ENCODE measurements at places on chromosomes 2 and 18.

DNA sequence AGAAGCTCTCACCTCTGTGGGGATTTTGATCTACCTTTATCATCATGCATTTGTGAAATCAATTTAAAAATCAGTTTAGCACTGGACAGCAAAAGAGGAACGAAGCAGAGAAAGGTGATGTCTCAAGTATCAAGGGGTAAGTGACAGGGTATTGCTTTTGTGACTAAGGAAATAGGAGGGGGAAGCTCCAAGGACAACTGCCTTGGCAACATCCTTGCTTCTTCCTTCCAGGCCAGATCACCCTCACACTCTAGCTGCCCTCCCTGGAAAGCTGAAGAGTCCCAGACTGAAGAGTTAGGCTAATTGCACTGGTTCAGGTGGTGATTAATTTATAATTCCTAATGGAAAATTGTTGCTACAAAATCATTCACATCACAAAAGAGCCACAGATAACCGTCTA, 859.1 kb upstream of the ACVR2A start:
- ATAC-seq, result no peak
- no peaks in the 10 kb centered on the region for H3K4me1 ChIP-seq
- peaks cover 2% of the 10 kb centered on the region for H3K27me3 ChIP-seq

GRCh38 chr18:48977914-48978313, 27.1 kb upstream of the SMAD7 start:
- ATAC-seq, result no peak
- no peak overlapping the region for H3K27ac ChIP-seq
- H3K36me3 ChIP-seq, result no peaks in the 10 kb centered on the region
- H3K4me1 ChIP-seq, result peaks cover 6% of the 10 kb centered on the region
- no peak overlapping the region for H3K4me3 ChIP-seq

- H3K36me3 ChIP-seq, result no peaks in the 10 kb centered on the region
- H3K4me1 ChIP-seq, result no peaks in the 10 kb centered on the region
- peaks cover 4% of the 10 kb centered on the region for H3K27me3 ChIP-seq
- no peak overlapping the region for H3K4me3 ChIP-seq
- no peak overlapping the region for H3K27ac ChIP-seq
- no peak for ATAC-seq
These were observed 239.4 kb upstream of the TANK start for GRCh38 chr2:160920791-160921303.

DNA sequence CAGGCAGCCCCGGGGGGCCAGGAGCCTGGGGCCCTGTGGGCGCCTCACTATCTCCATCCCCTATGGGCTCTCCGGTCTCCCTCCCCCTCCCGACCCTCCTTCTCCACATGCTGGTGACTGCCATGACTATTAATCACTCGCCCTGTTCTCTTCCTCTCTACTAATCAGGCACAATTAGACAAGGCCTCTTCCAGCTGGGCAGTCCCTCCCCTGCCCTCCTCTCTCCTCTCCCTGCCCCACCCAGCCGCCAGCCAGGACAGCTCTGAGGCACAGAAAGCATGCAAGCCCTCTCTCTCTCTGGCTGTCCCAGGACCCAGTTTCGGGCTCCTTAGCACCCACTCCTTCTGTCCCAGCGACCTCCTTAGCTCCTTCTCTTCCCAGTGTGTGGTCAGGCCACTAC, 5.8 kb downstream of the ASIC4 start:
- H3K4me3 ChIP-seq, result no peak overlapping the region
- H3K4me1 ChIP-seq, result peaks cover 12% of the 10 kb centered on the region
- ATAC-seq, result no peak
- peaks cover 8% of the 10 kb centered on the region for H3K36me3 ChIP-seq
- peaks cover 66% of the 10 kb centered on the region for H3K27me3 ChIP-seq
- H3K27ac ChIP-seq, result no peak overlapping the region

GRCh38 chr18:58590254-58590653, 38.6 kb downstream of the ALPK2 start:
- H3K36me3 ChIP-seq, result no peaks in the 10 kb centered on the region
- H3K27ac ChIP-seq, result no peak overlapping the region
- H3K4me1 ChIP-seq, result no peaks in the 10 kb centered on the region
- no peak for ATAC-seq

DNA sequence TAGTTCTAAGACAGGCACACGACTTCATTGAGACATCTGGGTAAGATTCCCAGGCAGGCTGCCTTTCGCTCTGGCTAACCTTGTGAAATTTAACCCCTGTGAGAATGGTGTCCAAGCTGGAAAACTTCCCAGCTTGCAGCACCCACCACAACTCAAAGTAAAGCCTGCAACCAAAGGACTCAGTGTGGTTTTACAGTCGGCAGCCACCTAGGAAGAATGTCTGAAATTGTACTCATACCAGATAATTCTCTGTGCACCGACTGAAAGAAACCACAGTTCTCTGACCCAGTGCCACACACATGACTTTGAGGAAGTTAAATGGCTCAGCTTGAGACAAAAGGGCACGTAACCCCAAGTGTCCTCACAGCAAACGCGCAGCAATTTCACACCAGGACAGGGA, 125.7 kb downstream of the RBMS1 start:
- H3K27ac ChIP-seq, result peak overlapping the region; percentile 53
- peak overlapping the region; percentile 48 for H3K4me3 ChIP-seq

DNA sequence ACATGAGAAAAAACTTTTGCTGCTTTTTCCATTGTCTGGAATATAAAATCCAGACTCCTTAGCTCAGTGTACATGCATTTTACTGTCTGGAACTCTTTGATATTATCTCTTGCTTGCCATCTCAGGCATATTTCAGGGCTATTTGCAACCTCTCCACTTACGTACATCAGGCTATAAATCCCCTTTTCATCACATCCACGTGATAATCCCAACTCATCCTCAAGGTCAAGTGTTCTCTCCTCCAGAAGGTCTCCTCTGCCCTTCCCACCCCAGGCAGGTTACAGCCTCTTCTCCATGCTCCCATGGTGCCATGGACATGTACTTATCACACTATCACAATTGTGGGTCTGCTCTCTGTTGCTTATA, 202.5 kb upstream of the RBMS1 start:
- H3K4me3 ChIP-seq, result no peak overlapping the region
- peaks cover 3% of the 10 kb centered on the region for H3K27me3 ChIP-seq

DNA sequence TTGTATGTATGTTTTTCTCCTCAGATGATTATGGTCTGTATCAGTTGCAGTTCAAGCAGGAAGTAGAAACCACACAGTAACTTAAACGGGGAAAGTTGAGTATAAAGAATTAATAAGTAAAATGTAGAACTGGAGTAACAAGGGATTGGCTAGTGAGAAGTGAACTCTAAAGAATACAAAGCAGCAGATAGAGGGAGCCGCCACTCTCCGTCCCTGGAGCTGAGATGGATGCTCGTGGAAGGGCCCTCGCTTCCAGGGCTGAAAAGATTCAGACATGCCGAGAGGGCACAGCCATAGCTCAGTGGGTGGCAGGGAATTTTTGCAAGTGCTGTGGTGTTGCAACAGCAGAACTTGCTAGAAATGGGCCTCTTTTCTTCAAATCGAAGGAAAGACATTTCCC, 155.8 kb downstream of the COL6A3 start:
- no peaks in the 10 kb centered on the region for H3K36me3 ChIP-seq
- no peak for ATAC-seq
- no peaks in the 10 kb centered on the region for H3K4me1 ChIP-seq
- H3K27me3 ChIP-seq, result peaks cover 15% of the 10 kb centered on the region

DNA sequence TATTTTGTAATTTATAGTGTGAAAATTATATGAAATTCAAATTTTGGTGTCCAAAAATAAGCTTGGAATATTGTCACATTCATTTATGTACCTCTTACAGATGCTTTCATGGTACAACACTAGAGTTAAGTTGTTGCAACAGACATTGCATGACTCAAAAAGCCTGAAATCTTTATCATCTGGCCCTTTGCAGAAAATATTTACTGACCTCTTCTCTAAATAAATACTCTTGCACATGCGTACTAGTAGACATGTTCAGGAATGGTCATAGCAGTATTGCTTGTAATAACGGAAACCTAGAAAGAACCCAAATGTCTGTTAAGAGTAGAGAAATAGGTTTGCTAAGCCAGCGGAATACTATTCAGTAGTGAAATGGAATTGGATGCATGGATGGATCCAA, 60.4 kb downstream of the GALNT1 start:
- H3K27me3 ChIP-seq, result no peaks in the 10 kb centered on the region
- H3K27ac ChIP-seq, result no peak overlapping the region

- no peaks in the 10 kb centered on the region for H3K27me3 ChIP-seq
- peak overlapping the region; percentile 90 for H3K27ac ChIP-seq
- ATAC-seq, result peak; percentile 11
- peaks cover 40% of the 10 kb centered on the region for H3K4me1 ChIP-seq
- peaks cover 43% of the 10 kb centered on the region for H3K36me3 ChIP-seq
- H3K4me3 ChIP-seq, result peak overlapping the region; percentile 96
These were observed 1.0 kb upstream of the PPP1CB start for GRCh38 chr2:28750316-28751251.

DNA sequence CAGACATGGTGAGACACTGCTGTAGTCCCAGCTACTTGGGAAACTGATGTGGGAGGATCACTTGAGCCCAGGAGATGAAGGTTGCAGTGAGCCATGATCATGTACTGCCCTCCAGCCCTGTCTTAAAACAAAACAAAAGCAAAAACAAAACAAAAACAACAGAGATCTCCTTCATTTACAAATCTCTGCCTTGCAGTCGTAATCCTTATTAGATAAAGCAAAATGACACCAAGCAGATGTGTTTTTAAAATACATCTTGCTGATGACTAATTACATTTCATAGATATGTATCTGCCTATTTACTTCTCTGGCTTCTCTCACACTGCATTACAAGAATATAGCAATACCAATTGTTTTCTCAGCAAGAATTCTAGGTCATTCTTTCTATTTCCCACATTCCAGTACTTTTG, 22.8 kb downstream of the NFE2L2 start:
- no peaks in the 10 kb centered on the region for H3K27me3 ChIP-seq
- ATAC-seq, result peak; percentile 16
- peaks cover 70% of the 10 kb centered on the region for H3K36me3 ChIP-seq
- peak overlapping the region; percentile 91 for H3K27ac ChIP-seq

GRCh38 chr2:85413592-85414420, 3.6 kb upstream of the CAPG start:
- H3K4me1 ChIP-seq, result peaks cover 14% of the 10 kb centered on the region
- peak overlapping the region; percentile 35 for H3K4me3 ChIP-seq
- ATAC-seq, result no peak
- no peak overlapping the region for H3K27ac ChIP-seq
- no peaks in the 10 kb centered on the region for H3K36me3 ChIP-seq

- H3K27ac ChIP-seq, result no peak overlapping the region
- H3K36me3 ChIP-seq, result peaks cover 59% of the 10 kb centered on the region
- no peaks in the 10 kb centered on the region for H3K4me1 ChIP-seq
- no peak overlapping the region for H3K4me3 ChIP-seq
- no peak for ATAC-seq
These were observed 53.3 kb upstream of the TFCP2L1 start for GRCh38 chr2:121338281-121338680.

DNA sequence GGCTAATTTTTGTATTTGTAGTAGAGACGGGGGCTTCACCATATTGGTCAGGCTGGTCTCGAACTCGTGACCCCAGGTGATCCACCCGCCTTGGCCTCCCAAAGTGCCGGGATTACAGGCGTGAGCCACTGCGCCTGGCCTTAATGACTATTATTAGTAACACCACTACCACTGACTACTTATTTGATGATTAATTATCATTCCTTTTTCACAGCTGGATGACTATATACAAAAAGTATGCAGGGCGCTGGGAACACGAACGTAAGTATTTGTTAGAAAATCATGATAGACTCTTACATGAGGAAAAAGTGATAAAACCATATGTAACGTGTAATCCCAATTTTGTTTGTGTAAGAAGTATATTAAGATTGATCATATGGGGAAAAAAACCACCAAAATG, 21.6 kb downstream of the DARS1 start:
- H3K4me1 ChIP-seq, result peaks cover 36% of the 10 kb centered on the region
- ATAC-seq, result no peak
- H3K27me3 ChIP-seq, result no peaks in the 10 kb centered on the region

- no peak overlapping the region for H3K4me3 ChIP-seq
- no peak for ATAC-seq
These were observed 741.7 kb downstream of the PLCL1 start for GRCh38 chr2:198546122-198546521.

GRCh38 chr2:5070257-5070656, 621.9 kb upstream of the SOX11 start:
- H3K27ac ChIP-seq, result no peak overlapping the region
- no peaks in the 10 kb centered on the region for H3K27me3 ChIP-seq
- H3K4me1 ChIP-seq, result no peaks in the 10 kb centered on the region

- no peaks in the 10 kb centered on the region for H3K36me3 ChIP-seq
- H3K4me3 ChIP-seq, result no peak overlapping the region
- no peaks in the 10 kb centered on the region for H3K4me1 ChIP-seq
- H3K27ac ChIP-seq, result no peak overlapping the region
- H3K27me3 ChIP-seq, result no peaks in the 10 kb centered on the region
- no peak for ATAC-seq
These were observed 45.0 kb upstream of the ALPP start for GRCh38 chr2:232333361-232334135.

- H3K27me3 ChIP-seq, result no peaks in the 10 kb centered on the region
- ATAC-seq, result no peak
- peaks cover 19% of the 10 kb centered on the region for H3K4me1 ChIP-seq
- no peak overlapping the region for H3K27ac ChIP-seq
These were observed 34.5 kb downstream of the SFT2D3 start for GRCh38 chr2:127735537-127736399.

- peak; percentile 92 for ATAC-seq
- H3K36me3 ChIP-seq, result no peaks in the 10 kb centered on the region
- H3K27ac ChIP-seq, result peak overlapping the region; percentile 14
- peaks cover 9% of the 10 kb centered on the region for H3K27me3 ChIP-seq
- no peak overlapping the region for H3K4me3 ChIP-seq
These were observed 34.5 kb upstream of the RAB31 start for GRCh38 chr18:9673296-9674251.

GRCh38 chr2:64860276-64860885, 128.8 kb upstream of the SLC1A4 start:
- no peak overlapping the region for H3K4me3 ChIP-seq
- peaks cover 14% of the 10 kb centered on the region for H3K27me3 ChIP-seq
- H3K4me1 ChIP-seq, result no peaks in the 10 kb centered on the region
- H3K36me3 ChIP-seq, result no peaks in the 10 kb centered on the region
- no peak for ATAC-seq

- H3K27ac ChIP-seq, result no peak overlapping the region
- H3K4me3 ChIP-seq, result no peak overlapping the region
- no peak for ATAC-seq
- no peaks in the 10 kb centered on the region for H3K27me3 ChIP-seq
- no peaks in the 10 kb centered on the region for H3K4me1 ChIP-seq
These were observed 97.6 kb downstream of the GRB14 start for GRCh38 chr2:164523726-164524125.

DNA sequence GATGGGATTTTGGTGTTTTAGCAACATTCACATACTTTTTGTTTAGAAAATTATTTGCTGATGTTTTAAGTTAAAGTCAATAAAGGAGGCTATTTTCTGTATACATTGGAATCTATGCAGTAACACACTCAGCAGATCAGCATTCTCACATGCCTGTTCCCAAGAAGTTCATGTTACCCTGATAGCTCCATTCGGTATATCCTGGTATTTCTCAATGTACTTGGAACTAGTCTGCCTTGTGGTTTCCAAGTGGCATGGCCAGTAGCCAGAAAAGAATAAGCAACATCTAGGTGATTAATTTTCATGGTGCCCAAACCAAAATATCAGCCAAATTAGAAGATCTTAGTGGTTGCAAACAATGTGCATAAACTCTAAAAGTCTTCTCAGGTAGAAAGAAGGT, 5.2 kb upstream of the NCAPH start:
- H3K36me3 ChIP-seq, result peaks cover 45% of the 10 kb centered on the region
- H3K4me1 ChIP-seq, result peaks cover 34% of the 10 kb centered on the region
- no peak overlapping the region for H3K27ac ChIP-seq
- no peak for ATAC-seq

GRCh38 chr18:58102875-58103274, 58.8 kb downstream of the NEDD4L start:
- no peaks in the 10 kb centered on the region for H3K36me3 ChIP-seq
- no peak overlapping the region for H3K27ac ChIP-seq
- H3K4me1 ChIP-seq, result peaks cover 6% of the 10 kb centered on the region

GRCh38 chr18:45670281-45670962, 53.6 kb upstream of the SLC14A1 start:
- H3K27ac ChIP-seq, result peak overlapping the region; percentile 61
- peak; percentile 60 for ATAC-seq
- peaks cover 27% of the 10 kb centered on the region for H3K4me1 ChIP-seq
- H3K4me3 ChIP-seq, result peak overlapping the region; percentile 64
- H3K27me3 ChIP-seq, result no peaks in the 10 kb centered on the region

Data from activated T-helper 17 cell treated with anti-CD3 and anti-CD28 coated beads, Interleukin-2, amount 50 U/mL, for 72 hours (primary cell).